ENCODE measurements at places on chromosomes 2 and 18.

DNA sequence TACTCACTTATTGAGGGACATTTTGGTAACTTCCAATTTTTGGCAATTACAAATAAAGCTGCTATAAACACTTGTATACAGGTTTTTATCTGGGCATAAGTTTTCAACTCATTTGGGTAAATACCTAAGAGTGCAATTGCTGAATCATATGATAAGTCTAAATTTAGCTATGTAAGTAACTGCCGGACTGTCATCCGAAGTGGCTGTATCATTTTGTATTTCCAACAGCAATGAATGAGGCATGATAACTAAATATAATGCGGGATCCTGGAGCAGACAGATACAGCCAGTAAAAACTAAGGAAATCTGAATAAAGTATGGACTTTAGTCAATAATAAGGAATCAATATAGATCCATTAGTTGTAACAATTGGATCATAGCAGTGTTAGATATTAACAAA, 156.5 kb upstream of the RMP24 start:
- DNase-seq, result no peak

- DNase-seq, result no peak
Measured at GRCh38 chr2:183000846-183001245, 37.4 kb downstream of the NCKAP1 start.

DNA sequence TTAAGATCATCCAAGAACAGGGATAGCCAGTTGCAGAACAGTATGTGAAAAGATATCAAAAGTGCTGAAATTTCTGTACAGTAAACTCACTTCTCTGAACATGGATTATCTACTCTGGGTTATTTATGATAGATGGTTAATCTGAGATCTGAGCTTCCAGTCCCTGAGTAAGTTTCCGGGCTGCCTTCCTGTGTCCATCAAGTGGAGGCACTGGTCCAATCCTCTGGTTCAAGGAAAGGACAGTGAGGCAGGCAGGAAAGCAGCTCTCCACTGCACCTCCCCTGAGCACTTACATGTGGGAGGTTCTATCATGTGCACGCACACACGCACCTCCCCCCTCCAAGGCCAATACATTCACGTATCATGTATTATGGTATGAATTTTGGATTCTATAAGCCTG, 32.5 kb downstream of the GPR45 start:
- DNase-seq, result no peak

- DNase-seq, result no peak
Measured at GRCh38 chr18:715626-716025, 3.2 kb upstream of the ENOSF1 start.

- no peak for DNase-seq
Measured at GRCh38 chr2:37720533-37721200, 49.2 kb upstream of the CDC42EP3 start.
